ENCODE measurements at places on chromosomes 13 and 19.

DNA sequence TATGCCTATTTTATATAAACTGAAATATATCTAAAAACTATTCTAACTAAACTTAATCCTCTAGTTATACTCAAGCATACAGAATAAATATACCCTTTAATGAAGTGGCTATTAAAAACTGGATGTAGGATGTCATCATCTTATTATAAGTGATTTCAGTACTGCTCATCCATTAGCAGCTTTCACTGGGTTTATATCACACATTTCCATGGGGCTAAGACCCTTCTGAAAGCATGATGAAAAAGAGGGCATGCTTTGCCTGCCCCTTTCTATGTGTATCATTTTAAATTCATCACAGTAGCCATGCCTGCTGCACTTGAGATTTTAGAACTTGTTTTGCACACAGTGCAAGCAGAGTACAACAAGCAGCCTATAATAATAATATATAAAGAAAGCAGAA lies 477.5 kb downstream of the SLITRK6 start:
- no peak for DNase-seq

DNA sequence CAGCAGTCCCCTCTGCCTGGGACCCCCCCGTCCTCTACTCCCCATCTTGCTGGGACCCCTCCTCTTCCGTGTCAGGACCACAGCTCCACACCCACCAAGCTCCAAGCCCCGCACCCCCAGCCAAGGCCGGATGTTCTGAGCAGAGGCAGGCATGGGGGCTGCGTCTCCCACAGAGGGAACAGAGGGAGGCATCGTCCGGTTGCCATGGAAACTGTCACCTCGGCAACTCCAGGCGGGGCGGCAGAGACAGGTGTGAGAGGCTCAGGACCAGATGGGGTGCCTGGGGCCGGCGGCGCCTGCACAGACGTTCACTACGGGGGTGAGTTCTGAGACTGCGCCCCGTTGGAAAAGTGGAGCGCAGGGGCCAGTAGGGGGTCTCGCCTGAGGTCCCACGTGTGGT lies 5.4 kb downstream of the RNU6-9 start:
- DNase-seq = no peak

DNA sequence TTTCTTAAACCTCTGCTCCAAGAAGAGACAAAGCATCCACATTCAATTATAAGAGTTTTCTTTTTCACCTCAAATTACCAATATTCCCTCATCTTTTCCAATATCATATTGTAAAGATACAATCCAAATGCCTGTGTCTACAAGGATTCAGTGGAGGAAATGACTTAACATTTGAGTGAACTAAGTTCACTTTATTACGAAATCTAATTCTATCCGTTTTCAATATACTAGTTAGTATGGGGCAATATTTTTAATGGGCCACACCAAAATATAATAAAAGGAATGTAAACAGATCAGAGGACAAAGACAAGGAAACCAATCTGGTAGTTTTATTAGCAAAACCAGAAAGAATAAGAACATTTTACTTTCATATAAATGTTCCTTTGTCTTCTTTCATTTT lies 136.0 kb downstream of the DCLK1 start:
- no peak for DNase-seq

DNA sequence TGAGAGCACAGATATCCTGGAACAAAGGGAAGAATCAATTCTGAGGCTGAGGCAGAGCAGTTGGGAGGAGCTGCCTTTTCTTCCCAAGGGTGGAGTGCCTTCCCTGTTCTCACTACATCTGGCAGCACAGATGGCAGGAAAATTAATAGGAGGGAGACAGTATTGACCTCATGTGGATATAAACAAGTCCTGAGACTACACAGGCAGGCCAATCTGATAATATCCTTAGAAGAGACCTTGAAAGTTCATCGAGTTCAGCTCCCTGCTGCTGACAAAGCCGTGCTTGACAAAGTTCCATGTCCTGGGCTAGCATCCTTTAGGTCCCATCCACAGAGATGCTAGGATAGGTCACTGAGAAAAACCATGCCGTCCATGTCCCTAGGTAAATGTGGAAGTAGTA lies 1451.5 kb downstream of the EFNB2 start:
- DNase-seq = no peak

DNA sequence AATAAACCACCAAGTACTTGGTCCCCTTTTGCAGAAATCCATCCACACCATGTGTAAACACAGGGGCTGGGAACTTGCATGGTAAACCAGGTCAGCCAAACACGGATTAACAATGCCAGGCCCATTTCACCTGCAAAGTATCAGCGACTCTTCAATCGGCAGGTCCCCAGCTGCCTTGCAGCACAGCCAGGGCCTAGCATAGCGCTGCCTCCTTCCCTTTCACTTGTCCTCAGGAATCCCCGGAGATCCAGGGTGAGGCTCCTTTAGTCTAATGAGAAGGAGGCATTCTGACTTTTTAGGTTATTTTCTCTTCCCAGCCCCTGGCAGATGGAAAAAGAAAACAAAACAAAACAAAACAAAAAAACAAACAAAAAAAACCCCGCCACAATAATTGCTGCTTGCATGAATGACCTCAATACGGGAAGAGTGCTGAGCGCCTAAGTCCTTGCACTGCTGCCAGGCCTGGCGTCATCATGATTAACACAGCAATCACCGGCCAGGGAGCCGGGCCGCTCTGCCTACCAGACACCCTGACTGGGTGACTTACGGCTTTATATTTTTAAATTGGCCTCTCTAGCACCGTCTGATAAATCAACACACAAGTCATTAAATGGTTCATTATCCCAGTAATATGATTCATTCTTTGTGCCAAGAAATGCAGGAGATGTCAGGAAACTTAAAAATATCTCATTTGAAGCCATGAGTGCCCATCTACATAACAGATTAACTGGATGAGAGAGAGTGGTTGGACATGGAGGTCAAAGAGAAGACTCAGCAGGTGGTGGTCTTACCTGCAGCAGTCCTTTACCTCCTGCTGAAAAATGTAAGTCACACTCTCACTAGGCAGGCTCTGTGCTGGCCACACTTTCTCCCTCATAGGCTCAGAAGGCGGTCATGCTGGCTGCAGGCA lies 692.7 kb downstream of the UQCRFS1 start:
- DNase-seq = no peak

DNA sequence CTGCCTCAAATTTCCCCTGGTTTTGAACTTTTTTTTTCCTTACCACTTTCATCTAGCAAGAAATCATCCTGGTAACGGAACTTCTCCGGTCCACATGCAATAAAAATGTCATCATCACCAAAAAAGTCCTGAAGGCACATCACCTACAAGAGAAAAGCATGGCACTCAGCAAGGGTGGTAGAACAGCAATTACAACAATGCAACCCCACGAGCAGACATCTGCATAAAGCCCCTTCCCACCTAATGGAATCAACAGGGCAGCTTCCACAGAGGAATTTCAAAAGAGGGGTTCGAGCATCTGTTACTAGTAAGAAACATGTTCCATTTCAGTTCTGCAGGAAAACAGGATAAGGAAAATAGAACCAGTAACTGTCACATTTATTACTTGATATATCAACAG lies 183.9 kb downstream of the DCLK1 start:
- DNase-seq = no peak

DNA sequence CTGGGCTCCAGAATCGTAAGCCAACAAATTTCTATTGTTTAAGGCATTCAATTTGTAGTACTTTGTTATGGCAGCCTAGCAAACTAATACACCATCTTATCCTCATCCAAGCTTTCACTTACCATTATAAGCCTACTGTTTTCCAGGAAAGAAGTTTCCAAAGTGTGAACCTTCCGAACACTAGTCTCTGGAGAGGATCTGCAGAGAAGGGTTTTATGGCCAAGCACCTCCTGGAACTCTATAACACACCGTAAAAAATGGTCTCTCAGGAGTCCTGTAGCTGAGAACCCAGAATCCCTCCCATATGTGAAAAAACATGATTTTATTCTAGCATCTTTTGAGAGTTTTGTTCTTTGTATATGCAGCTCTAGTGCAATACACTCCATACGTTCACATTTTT lies 142.1 kb downstream of the POSTN start:
- no peak for DNase-seq

- DNase-seq = no peak
Observed at GRCh38 chr13:51322826-51323225, 16.7 kb upstream of the SERPINE3 start.

DNA sequence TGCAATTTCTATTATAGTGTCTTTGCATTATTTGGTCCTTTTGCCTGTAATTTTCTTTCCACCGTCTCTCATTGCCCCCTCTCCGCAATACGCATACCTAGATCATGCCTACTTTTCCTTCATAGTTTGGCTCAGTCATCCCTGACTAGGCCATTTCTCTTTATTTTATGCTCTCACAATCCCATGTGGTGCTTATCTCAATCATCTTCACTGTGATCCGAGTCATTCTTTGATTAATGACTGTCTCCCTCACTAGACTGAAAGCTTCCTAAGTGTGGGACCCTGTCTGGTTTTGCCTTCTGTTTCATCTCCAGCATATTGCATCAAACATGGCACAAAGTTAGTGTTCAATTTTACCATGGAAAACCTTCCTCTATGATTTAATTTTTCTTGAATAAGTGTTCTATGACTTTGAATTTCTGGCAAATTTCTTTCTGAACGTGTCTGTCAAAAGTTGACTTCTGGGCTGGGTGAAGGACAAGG lies 43.7 kb upstream of the OLFM4 start:
- DNase-seq = no peak

- no peak for DNase-seq
Observed at GRCh38 chr13:34011552-34012085, 193.7 kb downstream of the RFC3 start.

- DNase-seq = no peak
Observed at GRCh38 chr19:13938301-13939064, at the start of gene PODNL1. PODNL1 (minus strand) TSS chr19:13938417; CDS start chr19:13938181, 236 bp downstream.

Measured in stimulated activated CD4-positive, alpha-beta T cell treated with anti-CD3 and anti-CD28 coated beads, Interleukin-15, amount 100 ng/mL, for 1 hour (primary cell).